ENCODE measurements at places on chromosomes 3 and 15.
A peak's percentile ranks its signal among the peaks of the same experiment; 100 is the strongest.

GRCh38 chr3:54123776-54124196 lies 1.4 kb downstream of the CACNA2D3 start:
- DNase-seq, result no peak

- DNase-seq, result no peak
Measured at GRCh38 chr3:149095487-149095886, 9.2 kb upstream of the HLTF start.

- no peak for DNase-seq
Measured at GRCh38 chr3:127013758-127014535, 31.0 kb downstream of the PLXNA1 start.

GRCh38 chr3:145145461-145145860 lies 1015.5 kb downstream of the PLOD2 start:
- DNase-seq, result no peak

DNA sequence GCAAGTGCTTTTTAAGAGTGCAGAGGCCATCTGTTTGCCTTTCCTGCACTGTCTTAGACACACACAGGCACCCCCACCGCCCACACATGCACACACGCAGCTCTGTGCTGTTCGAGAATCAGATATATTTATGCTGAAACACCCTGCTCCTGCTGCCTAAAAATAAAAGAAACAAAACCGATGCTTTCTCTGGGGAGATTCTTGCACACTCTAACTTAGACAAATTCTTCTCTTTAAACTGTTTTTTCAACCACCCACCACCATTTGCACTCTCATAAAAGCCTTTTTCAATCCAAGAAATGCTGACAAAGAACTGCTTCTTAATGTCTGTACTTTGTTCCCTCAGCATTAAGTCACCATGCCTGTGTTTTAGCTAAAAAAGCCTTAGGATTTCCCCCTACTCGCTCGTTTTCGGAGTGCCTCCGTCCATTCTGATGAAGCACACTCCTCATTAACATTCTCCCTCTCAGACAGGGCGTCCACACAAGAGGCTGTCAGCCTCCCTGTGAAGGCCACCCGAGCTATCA lies 26.2 kb downstream of the SLC12A8 start:
- no peak for DNase-seq

- DNase-seq, result no peak
Measured at GRCh38 chr3:2158828-2159227, 60.2 kb downstream of the CNTN4 start.

GRCh38 chr3:46932455-46933225 lies 43.9 kb downstream of the CCDC12 start:
- DNase-seq, result no peak

- no peak for DNase-seq
Measured at GRCh38 chr3:27649277-27649676, 72.8 kb downstream of the EOMES start.

DNA sequence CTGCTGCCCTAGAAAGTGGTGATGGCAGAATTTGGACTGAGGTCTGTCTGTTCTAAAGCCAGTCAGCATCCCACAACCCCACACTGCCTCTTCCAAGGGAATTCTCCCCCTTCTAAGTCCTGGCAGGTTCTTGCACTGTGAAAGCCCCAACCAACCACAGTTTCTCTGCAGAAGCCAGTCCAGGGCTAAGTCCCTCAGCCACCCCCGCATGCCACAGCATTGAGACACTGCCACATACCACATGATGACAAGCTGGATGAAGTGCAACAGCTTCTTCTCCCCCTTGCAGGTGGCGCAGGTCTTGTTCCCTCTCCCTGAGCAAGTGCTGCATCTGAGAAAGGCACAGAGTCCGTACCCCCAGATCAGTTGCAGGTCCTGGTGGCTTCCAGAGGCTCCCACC lies 18.6 kb downstream of the SSUH2 start:
- no peak for DNase-seq

GRCh38 chr15:80095969-80096368 lies 36.5 kb downstream of the ZFAND6 start:
- no peak for DNase-seq

DNA sequence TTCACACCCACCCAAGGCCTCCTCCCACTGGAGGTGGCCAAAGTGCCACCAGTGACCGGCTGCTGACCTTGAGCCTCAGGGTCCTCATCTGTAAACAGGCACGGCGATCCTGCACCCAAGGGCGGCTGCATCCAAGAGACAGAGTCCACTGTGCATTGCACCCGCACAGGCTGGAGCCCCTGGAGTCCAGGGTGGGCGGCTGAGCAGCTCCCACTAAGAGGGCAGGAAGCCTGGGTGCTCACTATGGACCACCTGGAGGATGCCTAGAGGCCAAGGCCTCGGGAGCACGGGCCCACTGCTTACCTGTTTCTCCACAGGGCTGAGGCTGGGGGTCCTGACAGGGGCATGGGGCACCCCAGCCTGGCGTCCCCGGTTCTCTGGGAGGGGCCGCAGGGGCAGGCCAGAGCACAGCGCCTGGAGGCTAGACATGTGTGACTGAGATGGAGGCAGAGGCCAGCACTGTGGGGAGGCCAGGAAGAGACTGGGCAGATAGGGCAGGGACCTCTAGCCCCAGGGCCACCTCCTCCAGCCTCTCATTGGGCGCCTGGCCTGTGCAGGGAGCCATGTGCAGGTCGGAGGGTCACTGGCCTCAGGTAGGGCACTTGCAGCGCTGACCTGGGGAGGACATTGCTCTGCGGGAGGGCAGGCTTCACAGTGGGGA lies at the start of gene UROC1:
UROC1 (minus strand) TSS at position 483 of the 661 bp plus-strand sequence; CDS start at position 429, 54 bp downstream.
- no peak for DNase-seq

GRCh38 chr15:35713733-35714132 lies 167.8 kb upstream of the DPH6 start:
- DNase-seq, result no peak

DNA sequence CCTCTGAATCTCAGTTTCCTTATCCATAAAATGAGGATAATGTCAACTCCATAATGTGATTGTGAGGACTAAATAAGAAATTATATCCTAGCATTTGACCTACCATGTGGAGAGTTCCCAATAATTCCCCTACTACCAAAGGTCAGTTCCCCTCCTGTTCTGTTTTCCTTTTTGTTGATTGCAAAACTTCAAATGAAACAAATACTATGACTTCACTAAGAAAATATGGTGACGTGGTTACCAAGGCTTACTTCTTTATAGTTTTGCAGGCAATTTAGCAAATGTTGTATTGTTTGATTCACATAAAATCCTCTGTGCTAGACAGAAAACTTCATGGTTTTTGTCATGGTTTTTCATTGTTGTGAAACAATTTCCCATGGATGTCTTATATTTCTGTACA lies 153.8 kb upstream of the RORA start:
- DNase-seq, result peak; percentile 22

- no peak for DNase-seq
Measured at GRCh38 chr15:88882785-88883184, 12.6 kb downstream of the HAPLN3 start.

DNA sequence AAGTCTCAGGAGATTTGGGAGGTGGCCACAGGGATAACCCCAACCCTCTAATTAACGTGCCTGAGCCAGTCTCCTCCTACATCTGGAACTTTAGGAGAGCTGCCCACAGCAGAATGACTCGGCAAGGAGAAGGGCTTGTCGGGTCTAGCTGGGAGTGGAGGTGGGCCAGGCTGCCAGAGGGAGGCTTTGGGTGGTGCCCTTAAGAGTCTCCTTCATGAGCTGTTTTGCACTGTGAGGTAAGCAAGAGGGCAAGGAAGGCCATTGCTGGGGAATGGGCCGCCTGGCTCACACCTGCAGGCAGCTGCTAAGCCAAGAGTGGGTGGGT lies 3.6 kb upstream of the TNK2 start:
- no peak for DNase-seq

- no peak for DNase-seq
Measured at GRCh38 chr3:81216192-81216591, 545.3 kb downstream of the GBE1 start.

GRCh38 chr15:64897345-64897985 lies 14.2 kb upstream of the ANKDD1A start:
- peak; percentile 58 for DNase-seq

GRCh38 chr3:50297896-50298725 lies 1.1 kb downstream of the HYAL3 start:
- DNase-seq, result no peak

- no peak for DNase-seq
Measured at GRCh38 chr15:57156210-57156884, 220.0 kb upstream of the CGNL1 start.
